Activated naive CD4-positive, alpha-beta T cell treated with anti-CD3 and anti-CD28 coated beads, Interleukin-2, amount 10 ng/mL, durations not matched to agents 7 days and 5 days (primary cell): ENCODE measurements at places on chromosomes 16 and 17.
A peak's percentile ranks its signal among the peaks of the same experiment; 100 is the strongest.

DNA sequence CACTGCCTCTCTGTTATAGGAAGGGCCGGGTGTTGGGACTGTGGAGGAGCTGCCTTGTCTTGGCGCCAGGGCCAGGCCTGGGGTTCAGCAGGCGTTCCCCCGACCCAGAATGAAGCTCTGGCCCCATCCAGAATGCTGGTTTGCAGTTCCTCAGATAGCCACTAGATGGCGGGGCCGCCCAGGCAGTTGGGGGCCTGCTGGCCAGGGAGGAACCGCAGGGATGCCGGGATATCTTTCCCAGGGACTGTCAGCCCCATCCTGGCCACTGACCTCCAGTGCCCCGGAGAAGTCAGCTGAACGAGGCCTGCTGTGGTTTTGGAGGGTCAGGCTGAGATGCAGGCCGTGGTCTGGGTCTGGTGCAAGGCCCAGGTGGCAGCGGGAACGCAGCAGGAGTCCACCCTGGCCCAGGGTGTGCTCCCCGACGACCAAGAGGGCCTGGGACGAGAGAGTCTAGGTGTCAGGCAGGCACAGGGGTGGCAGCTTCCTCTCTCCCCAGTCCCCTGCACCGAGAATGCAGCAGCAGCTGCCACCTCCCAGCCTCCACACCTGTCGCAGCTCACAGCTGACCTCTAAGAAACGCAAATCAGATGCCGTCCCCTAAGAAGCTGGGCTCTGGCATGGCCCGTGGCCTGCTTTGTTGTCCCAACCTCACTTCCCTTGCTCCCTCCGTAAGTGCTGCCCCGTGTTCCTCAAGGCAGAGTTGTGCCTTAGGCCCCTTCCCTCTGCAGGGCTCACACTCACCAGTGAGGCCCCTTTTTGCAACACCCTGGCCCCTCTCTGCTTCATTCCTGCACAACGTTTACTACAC, 51.2 kb downstream of the RMI2 start:
- H3K27ac ChIP-seq = no peak overlapping the region
- DNase-seq = peak; percentile 76
- peaks cover 48% of the 10 kb centered on the region for H3K27me3 ChIP-seq
- no peaks in the 10 kb centered on the region for H3K36me3 ChIP-seq

GRCh38 chr16:11799509-11800381, 2.7 kb upstream of the ZC3H7A start:
- H3K4me1 ChIP-seq = peaks cover 55% of the 10 kb centered on the region
- H3K4me3 ChIP-seq = peak overlapping the region; percentile 80
- peaks cover 19% of the 10 kb centered on the region for H3K36me3 ChIP-seq
- no peaks in the 10 kb centered on the region for H3K27me3 ChIP-seq

GRCh38 chr16:67284699-67285646, 5.6 kb downstream of the PLEKHG4 start:
- peaks cover 6% of the 10 kb centered on the region for H3K4me1 ChIP-seq
- H3K27me3 ChIP-seq = no peaks in the 10 kb centered on the region
- H3K27ac ChIP-seq = no peak overlapping the region
- no peak for DNase-seq

DNA sequence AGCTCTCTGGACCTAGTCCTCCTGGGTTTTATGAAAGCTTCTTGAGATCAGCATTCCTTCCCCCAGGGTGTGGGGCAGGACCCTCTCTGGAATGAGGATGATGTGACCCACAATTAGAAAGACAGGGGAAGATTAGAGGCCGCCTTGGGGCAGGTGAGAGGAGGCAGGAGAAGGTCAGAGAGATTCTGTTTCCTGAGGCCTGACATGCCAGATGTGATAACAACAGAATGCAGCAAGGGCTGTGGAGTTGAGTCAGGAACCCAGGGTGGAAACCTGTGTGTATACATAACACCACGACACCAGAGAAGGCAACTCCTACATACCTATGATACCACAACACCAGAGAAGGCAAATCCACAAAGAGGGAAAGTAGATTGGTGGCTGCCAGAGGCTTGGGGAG, 5.4 kb upstream of the SLC5A10 start:
- no peak for DNase-seq
- H3K27me3 ChIP-seq = peaks cover 81% of the 10 kb centered on the region
- no peak overlapping the region for H3K4me3 ChIP-seq
- no peak overlapping the region for H3K27ac ChIP-seq
- H3K4me1 ChIP-seq = no peaks in the 10 kb centered on the region

DNA sequence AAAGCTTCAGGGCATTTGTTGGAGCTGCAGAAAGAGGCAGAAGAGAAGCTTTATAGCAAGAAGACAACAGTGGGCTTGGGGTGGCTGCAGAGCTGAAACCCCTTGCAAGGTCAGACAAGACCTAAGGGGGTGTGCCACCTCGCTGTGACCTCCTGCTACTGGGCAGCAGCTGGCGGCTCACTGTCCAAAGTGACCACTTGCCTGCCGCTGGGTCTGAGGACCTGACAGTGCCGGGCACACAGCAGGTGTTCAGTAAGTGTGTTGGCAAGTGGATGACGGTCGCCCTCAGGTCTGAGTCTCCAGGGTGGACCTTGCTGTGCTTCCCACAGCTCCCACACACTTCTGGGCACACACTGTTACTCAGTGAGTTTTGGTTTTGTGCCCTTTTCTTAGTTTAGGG, 336.5 kb downstream of the C16orf95 start:
- H3K36me3 ChIP-seq = no peaks in the 10 kb centered on the region
- no peaks in the 10 kb centered on the region for H3K4me1 ChIP-seq
- H3K27me3 ChIP-seq = no peaks in the 10 kb centered on the region

GRCh38 chr16:87584271-87584670, 18.0 kb upstream of the JPH3 start:
- no peaks in the 10 kb centered on the region for H3K4me1 ChIP-seq
- no peak overlapping the region for H3K4me3 ChIP-seq
- no peaks in the 10 kb centered on the region for H3K36me3 ChIP-seq
- peaks cover 59% of the 10 kb centered on the region for H3K27me3 ChIP-seq

DNA sequence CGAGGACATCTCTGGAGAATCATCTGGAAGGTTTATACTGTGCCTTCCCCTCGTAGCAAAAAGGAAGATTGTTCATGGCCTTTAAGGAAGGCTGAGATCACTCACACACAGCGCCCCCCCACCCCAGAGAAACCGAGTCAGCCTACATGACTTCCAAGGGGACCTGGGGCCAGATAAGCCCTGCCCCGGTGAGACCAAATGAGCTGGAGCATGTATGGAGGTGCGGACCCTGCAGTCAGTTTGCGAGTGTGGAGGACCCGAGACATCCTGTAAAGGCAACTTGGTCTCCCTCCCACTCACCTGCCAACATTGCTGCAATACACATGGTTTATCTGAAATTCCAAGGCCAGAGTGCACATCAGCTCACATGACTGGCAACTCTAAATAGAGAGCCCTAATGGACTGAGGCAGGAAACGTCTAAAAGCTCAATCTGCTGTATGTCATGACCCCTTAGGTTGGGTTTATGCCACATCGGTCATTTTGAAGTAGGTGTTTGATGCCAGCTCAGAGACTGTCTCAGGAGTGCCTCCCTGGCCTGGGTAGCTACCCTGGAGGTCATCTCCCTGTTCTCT, 233.6 kb downstream of the CPPED1 start:
- H3K4me3 ChIP-seq = no peak overlapping the region
- H3K27me3 ChIP-seq = no peaks in the 10 kb centered on the region
- peaks cover 36% of the 10 kb centered on the region for H3K4me1 ChIP-seq

- no peak for DNase-seq
- no peak overlapping the region for H3K4me3 ChIP-seq
- H3K27me3 ChIP-seq = peaks cover 4% of the 10 kb centered on the region
- no peaks in the 10 kb centered on the region for H3K4me1 ChIP-seq
- no peak overlapping the region for H3K27ac ChIP-seq
- no peaks in the 10 kb centered on the region for H3K36me3 ChIP-seq
Observed at GRCh38 chr17:41618341-41619035, 5.9 kb downstream of the KRT17 start.

DNA sequence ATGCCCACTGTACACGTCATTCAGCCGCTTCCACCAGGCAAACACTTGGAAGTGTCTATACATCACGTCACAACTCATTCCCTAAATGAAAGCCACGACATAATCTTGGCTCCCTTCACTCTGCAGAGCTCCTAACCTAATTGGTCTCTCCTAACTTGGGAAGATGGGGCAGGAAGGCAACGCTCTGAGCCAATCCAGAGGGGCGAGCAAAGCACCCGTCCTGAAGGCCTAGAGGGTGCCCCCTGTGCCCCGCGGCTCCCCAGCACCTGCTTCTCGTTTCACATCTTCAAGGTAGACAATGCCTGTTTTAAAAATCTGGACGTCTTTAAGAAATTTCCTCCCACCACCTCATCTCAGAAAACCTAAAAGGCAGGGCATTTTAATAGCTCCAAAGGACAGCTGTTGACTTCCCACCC, 1.0 kb downstream of the CSNK2A2 start:
- H3K4me1 ChIP-seq = peaks cover 38% of the 10 kb centered on the region
- peak overlapping the region; percentile 89 for H3K4me3 ChIP-seq
- H3K27ac ChIP-seq = peak overlapping the region; percentile 78

- peaks cover 73% of the 10 kb centered on the region for H3K27me3 ChIP-seq
- DNase-seq = no peak
- H3K27ac ChIP-seq = no peak overlapping the region
- peaks cover 4% of the 10 kb centered on the region for H3K36me3 ChIP-seq
- H3K4me3 ChIP-seq = no peak overlapping the region
- H3K4me1 ChIP-seq = no peaks in the 10 kb centered on the region
Observed at GRCh38 chr17:72604518-72604917, 483.7 kb downstream of the SOX9 start.

- peaks cover 7% of the 10 kb centered on the region for H3K4me1 ChIP-seq
- no peak overlapping the region for H3K27ac ChIP-seq
- DNase-seq = no peak
- H3K27me3 ChIP-seq = no peaks in the 10 kb centered on the region
Observed at GRCh38 chr16:53960050-53960812, 256.3 kb downstream of the FTO start.

DNA sequence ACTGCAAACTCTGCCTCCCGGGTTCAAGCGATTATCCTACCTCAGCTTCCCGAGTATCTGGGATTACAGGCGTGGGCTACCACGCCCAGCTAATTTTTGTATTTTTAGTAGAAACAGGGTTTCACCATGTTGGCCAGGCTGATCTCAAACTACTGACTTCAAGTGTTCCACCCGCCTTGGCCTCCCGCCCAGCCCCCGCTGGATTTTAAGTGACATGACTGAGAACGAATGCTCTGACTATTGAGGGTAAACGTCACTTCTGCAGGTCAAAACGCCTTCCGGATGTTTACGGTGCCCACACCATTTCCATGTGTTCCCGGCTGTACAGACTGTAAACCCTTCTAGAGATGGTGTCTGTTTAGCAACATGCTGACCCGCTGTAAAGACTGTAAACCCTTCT, 22.8 kb downstream of the PITPNA start:
- no peak for DNase-seq
- no peaks in the 10 kb centered on the region for H3K4me1 ChIP-seq
- H3K4me3 ChIP-seq = no peak overlapping the region
- H3K36me3 ChIP-seq = peaks cover 24% of the 10 kb centered on the region
- no peaks in the 10 kb centered on the region for H3K27me3 ChIP-seq

- no peaks in the 10 kb centered on the region for H3K4me1 ChIP-seq
- no peak overlapping the region for H3K4me3 ChIP-seq
- H3K27me3 ChIP-seq = no peaks in the 10 kb centered on the region
- H3K27ac ChIP-seq = no peak overlapping the region
Observed at GRCh38 chr17:1154704-1155103, 25.1 kb downstream of the ABR start.

GRCh38 chr17:74008196-74008595, 195.3 kb upstream of the RPL38 start:
- peak; percentile 58 for DNase-seq
- no peak overlapping the region for H3K27ac ChIP-seq
- peaks cover 34% of the 10 kb centered on the region for H3K4me1 ChIP-seq
- H3K36me3 ChIP-seq = no peaks in the 10 kb centered on the region
- no peak overlapping the region for H3K4me3 ChIP-seq

DNA sequence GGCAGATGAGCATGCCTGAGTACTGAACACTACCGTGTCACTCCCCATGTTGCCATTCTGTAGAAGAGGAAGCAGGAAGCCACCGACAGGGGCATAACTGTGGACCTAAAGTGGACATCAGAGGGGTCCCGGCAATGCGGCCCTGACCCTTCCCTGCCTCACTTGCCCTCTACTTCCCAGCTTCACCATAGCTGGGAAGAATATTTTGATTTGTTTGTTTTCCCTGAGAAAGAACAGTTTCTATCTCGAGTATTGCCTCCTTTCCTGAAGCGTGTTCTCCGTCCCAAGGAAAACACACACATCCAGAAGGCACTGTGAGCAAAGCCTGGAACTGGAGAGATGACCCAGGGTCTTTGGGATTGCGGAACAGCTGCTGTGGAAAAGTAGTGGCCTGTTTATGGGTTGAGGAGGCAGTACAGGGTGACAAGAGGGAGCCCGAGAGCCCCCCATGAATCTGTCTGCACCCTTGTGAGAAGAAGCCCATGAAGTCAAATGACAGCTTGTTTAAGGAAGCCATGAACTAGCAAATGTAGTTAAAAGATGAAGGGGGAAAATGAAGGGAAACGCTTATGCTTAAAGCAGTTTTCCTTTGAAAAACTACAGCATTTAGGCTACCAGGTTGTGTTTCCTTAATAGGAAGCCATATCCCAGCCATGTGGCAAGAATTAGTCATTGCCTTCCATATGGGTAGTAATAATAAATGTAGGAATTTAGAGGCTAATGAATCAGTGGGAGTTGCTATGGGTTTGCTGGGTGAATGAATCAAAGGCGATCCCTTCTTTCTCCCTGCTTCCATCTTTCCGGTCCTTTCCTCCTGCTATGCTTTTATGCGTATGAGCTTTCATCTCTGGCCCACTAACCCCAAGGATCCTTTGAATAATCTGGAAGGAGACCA, 90.0 kb upstream of the TBX2 start:
- H3K4me3 ChIP-seq = no peak overlapping the region
- H3K27ac ChIP-seq = no peak overlapping the region
- no peaks in the 10 kb centered on the region for H3K36me3 ChIP-seq
- H3K4me1 ChIP-seq = no peaks in the 10 kb centered on the region
- DNase-seq = no peak

GRCh38 chr17:16378636-16379282, 2.1 kb upstream of the UBB start:
- H3K27me3 ChIP-seq = peaks cover 13% of the 10 kb centered on the region
- DNase-seq = no peak
- H3K4me3 ChIP-seq = no peak overlapping the region
- peaks cover 29% of the 10 kb centered on the region for H3K36me3 ChIP-seq

DNA sequence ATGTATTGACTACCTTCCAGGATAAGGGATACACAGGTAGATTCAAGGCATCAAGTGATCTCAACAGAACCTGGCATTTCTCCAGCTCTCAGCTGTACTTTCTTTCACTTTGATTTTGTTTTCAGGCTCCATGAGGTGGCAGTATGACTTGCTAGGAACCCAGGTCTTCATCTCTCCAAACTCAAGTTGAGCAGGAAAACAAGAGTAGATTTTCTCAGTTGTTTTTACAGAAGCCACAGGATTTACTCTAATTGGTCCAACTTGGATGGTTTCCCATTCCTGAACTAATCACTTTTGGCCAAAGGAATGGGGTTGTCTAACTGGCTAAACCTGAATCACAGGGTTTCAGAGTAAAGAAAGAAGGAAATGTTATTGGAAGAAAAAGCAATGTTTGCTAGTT, 146.6 kb downstream of the TRIM37 start:
- H3K4me1 ChIP-seq = no peaks in the 10 kb centered on the region
- no peaks in the 10 kb centered on the region for H3K36me3 ChIP-seq
- no peak for DNase-seq
- no peak overlapping the region for H3K4me3 ChIP-seq
- no peaks in the 10 kb centered on the region for H3K27me3 ChIP-seq

- H3K4me3 ChIP-seq = no peak overlapping the region
- DNase-seq = no peak
- peaks cover 19% of the 10 kb centered on the region for H3K36me3 ChIP-seq
- no peak overlapping the region for H3K27ac ChIP-seq
Observed at GRCh38 chr16:4685292-4685691, 8.1 kb upstream of the NUDT16L1 start.
